ENCODE measurements at places on chromosomes 5 and 9. TPM values are rescaled to one million over a fixed set of nuclear protein-coding genes. Genes with fewer than 3 reads are reported as not detected.

DNA sequence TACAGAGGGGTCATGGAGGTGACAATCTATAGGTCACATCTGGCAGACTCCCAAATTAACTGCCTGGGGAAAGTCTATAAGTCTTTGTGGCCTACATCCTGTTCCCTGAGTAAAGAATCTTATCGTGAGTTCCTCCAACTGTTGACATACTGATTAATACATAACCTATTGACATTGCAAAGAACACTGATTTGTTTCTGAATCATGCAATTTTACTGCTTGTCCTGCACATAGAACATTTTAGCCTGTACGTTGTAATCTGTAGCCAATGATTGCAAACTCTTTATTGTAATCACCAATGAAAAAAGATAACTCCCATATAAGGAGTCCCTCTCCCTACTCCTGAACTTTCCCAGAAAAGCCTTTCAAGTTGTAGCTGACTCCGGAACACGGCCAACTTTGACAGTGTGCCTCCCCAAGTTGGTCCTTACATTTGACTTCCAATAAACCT lies 18.8 kb upstream of the OR2K2 start:
- no peak for DNase-seq

- no peak for DNase-seq
Observed at GRCh38 chr5:31449174-31449573, 82.7 kb downstream of the DROSHA start.

DNA sequence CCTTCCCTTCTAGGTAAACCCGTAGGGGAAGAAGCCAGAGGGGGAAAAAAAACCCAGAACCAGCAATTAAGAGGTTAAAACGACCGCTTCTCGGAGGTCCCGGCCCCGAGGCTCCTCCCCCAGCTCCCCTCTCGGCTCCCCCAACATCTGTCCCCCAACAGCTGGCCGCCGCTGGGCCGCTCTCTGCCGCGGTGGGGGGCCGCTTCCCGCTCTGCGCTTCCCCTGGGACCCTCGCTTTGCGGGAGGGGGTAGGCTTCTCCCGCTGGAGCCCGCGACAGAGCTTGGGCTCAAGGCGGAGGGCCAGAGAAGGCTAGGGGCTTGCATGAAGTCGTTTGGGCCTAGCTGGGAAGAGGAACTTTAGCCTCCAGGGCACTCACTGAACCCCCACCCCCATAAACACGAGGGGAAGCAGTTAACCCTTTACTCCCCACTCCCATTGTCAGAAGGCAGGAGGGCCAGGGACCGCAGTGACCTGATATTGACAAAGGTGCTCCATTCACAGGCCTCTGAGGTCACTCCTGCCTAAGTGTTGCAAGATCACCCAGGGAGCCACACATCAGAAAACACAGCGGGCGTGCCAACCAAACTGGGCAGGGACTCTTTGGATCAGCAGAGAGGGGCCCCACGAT lies 7.5 kb downstream of the LHX6 start:
- DNase-seq, result no peak

GRCh38 chr5:56093970-56094369 lies 99.2 kb upstream of the IL6ST start:
- no peak for DNase-seq

DNA sequence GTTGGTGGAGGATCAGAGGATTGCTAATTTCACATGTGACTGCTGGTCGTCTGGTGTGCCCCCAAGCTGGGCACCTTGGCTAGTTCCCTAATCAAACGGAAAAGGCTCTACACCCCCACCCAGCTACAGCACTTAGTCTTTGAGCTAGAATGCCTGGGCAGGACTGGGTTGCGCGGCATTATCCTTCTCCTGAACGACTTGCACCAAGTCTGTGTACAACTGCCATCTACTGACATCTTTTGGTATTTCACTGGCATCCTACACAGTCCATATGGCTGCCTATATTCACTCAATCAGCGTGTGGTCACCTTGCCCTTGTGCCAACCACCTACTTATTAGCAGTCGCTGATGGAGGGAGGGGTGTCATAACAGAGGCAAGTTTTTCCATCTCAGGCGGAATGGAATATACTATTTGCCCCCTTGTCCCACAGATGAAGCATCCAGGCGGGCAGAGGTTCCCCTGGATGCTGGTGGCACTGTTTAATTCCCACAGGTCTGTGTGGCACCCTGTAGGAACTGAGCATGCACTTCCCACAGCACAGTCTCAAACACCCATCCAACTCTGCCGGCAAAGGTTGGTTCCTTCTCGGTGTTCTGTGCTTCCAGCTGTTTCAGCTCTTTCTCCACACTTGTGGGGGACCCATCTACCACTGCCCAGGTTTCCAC lies 150.1 kb downstream of the OSTF1 start:
- DNase-seq, result no peak

- DNase-seq, result no peak
Observed at GRCh38 chr5:42593591-42593990, 163.0 kb upstream of the CCDC152 start.

DNA sequence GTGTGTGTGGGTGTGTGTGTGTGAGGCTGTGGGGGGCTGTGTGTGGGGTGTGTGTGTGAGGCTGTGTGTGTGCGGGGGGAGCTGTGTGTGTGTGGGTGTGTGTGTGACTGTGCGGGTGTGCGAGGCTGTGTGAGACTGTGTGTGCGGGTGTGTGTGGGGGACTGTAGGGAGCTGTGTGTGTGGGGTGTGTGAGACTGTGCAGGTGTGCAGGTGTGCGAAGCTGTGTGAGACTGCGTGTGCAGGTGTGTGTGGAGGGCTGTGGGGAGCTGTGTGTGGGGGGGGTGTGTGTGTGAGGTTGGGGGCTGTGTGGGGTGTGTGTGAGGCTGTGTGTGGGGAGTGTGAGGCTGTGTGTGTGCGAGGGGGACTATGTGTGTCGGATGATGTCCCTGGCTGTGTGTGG lies 23.2 kb downstream of the AHRR start:
- DNase-seq, result peak; percentile 34

The OCLN gene
- 4.4 TPM for total RNA-seq

The HTR4 gene
- total RNA-seq, result not detected

- DNase-seq, result no peak
Observed at GRCh38 chr5:172350212-172351181, 66.9 kb upstream of the UBTD2 start.

The NUP188 gene
- 44.5 TPM for total RNA-seq

- DNase-seq, result no peak
Observed at GRCh38 chr9:127303830-127304229, 39.3 kb downstream of the GARNL3 start.

DNA sequence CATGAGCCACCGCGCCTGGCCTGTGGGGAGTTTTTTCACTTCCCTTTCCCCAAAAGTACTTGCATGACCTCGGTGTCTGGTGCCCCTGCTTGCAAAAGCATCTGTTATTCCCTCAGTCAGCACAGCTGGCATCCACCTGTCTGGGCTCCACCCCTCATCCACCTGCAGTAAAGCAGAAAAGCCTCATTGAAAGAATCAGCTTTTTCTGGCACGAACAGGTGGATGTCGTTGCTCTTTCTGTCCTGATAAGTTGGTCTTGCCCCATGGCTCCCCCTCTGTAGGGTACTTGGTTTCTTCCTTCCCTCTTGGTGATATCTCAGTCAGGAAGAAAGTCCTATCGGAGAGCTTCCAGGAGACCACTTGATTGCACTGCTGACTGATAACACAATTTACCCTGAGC lies 37.4 kb downstream of the WWC1 start:
- DNase-seq, result no peak

Data from osteocyte (in vitro differentiated cells).